ENCODE measurements at places on chromosomes 3 and 15.

GRCh38 chr3:107630779-107631178 lies 108.0 kb downstream of the BBX start:
- DNase-seq: no peak

DNA sequence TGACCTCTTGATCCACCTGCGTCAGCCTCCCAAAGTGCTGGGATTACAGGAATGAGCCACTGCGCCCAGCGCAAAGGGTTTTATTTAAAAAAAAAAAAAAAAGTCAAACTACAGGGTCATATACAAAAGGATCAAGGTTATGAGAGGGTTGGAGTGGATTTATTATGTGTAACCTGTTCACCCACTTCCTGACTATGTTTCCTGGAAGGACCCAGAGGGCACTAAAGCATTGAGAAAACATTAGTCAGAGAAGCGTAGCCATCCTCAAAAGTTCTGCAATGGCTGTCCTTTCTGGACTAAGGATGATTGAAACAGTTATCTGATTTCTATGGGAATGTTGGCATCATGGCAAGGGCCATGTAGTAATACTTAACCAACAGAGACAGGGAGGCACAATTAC lies 7.3 kb upstream of the SCAPER start:
- no peak for DNase-seq

DNA sequence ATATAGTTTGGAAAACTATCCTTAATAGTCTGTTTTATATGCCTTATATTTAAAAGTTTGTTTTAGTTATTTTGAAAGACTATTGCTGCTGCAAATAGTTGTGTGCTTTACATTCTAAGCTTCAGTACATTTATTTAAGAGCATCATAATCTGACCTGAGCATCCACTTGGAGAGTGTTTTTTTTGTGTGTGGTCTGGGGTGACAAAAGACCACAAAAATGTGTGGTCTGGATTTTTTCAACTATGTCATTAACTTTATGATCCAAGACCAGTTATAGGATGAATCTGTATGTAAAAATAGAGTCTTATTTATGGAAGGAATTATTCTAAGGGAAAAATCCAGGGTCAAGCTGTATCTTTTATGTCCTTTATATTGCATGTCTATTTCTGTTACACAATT lies 77.4 kb downstream of the SLTM start:
- no peak for DNase-seq

GRCh38 chr3:195873971-195874370 lies 34.4 kb downstream of the TNK2 start:
- DNase-seq: no peak

GRCh38 chr15:91376038-91376437 lies 276.0 kb downstream of the SV2B start:
- DNase-seq: no peak

- DNase-seq: no peak
These were observed 42.3 kb downstream of the FBXO22 start for GRCh38 chr15:75945953-75946352.

- DNase-seq: no peak
These were observed 7.7 kb downstream of the SRP14 start for GRCh38 chr15:40031300-40031699.

GRCh38 chr3:59978979-59979378 lies 929.2 kb upstream of the CFAP20DC start:
- no peak for DNase-seq

DNA sequence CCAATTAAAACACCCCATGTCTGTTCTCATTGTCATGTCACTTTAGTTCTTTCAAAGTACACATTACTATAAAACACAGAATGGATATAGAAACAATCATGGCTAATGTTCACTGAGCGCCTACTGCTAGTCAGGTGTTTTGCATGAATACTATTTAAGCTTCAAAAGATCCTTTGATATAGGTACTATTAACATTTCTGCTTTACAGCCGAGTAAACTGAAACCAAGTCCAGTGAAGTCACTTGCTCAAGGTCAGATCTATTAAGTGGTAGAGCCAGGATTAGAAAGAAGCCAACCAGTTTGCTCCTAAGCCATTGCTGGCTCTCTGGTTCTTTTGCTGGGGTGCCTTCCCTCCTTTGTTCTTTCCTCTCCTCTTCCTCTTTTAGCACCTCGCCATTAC lies 32.4 kb upstream of the NMNAT3 start:
- no peak for DNase-seq

DNA sequence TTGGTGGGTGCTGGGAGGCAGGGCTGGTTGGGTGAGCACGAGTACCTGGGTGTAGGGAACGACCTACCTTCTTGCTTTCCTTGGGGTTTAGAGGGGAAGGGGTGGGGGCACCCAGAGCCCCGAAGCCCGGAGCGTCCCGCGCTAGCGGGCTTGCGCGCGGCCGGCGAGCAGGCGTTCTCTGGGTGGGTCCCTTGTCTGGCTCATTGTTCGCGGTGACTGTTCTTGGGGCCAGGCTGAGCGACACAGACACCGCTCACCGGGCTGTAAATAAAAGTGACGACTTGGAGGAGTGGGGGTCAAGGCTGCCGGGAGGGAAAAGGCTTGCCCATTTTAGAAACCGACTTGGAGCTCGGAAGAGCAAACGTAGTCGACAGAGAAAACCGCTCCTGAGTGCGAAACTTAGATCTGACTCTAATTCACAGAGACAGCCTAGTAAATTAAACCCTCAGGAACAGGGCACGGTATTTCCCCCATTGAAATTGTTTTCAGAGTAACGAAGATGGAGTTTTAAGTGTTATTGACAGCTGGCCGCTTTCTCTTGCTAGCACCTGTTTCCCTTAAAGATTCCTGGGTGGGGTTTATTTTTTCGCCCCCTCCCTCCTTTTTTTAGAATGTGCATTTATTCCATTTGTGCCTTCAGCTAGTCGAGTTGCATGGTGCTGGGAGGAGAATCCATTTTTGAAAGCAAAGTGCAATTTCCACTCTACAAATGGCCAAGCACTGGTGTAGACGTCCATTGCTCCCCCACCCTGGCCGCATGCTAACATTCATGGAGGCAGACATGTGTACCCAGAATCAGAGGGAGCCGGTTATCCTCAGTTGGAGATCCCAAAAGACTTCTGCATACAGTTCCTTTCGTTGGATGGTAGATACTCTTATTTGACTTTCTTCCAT lies 532.1 kb upstream of the SEMA6D start:
- DNase-seq: no peak

- no peak for DNase-seq
These were observed 325.6 kb upstream of the TLE3 start for GRCh38 chr15:70423267-70423666.

DNA sequence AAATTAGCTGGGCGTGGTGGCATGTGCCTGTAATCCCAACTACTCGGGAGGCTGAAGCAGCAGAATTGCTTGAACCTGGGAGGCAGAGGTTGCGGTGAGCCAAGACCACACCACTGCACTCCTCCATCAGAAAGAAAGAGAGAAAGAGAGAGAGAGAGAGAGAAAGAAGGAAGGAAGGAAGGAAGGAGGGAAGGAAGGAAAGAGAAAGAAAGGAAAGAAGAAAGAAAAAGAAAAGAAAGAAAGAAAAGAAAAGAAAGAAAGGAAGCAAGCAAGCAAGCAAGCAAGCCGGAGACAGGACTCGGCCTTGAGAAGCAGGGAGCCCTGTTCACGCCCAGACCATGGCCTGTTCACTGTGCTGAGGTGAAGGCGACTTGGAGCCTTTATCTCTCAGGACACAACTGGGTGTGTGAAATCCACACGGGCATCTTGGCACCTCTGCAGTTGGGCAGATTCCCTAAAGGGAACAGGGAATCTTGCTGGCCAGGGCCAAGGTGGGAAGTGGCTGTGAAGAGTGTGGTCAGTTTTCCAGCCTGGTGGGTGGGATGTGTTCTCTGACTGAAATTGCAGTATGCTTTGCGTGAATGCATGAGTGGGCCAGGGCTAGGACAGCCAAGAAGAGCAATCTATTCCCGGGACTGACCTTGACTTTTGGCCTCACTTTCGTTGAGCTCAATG lies 90.3 kb downstream of the CORO2B start:
- DNase-seq: no peak

GRCh38 chr3:38992117-38992760 lies 59.5 kb downstream of the SCN11A start:
- no peak for DNase-seq

DNA sequence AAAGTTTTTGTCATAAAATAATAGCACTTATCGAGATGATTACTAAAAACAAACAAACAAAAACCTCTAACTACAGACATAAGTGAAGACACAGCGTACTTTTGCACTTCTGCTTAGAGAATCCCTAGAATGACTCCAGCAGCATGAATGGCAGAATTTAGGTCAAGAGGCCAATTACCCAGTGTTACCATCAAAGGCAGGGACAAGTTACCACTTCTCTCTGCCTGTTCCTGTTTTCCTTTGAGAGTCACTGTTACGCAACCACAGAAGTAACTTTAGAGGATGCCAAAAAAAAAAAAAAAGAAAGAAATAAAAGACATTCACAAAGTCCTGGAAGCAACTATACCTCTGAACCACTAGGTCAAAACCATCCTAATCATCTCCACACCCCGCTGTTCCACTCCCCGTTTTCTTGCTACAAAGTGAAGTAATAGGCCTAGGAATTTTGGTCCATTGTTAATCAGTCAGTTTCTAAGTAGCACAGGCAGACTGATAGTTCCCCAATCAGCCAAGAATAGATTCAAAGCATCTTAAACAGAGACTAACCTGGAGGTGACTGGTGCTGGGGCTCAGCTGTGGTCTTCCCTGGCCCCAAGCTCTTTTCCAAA lies 41.9 kb downstream of the FMN1 start:
- DNase-seq: no peak

- no peak for DNase-seq
These were observed 3.3 kb upstream of the RBSN start for GRCh38 chr3:15102256-15102655.

DNA sequence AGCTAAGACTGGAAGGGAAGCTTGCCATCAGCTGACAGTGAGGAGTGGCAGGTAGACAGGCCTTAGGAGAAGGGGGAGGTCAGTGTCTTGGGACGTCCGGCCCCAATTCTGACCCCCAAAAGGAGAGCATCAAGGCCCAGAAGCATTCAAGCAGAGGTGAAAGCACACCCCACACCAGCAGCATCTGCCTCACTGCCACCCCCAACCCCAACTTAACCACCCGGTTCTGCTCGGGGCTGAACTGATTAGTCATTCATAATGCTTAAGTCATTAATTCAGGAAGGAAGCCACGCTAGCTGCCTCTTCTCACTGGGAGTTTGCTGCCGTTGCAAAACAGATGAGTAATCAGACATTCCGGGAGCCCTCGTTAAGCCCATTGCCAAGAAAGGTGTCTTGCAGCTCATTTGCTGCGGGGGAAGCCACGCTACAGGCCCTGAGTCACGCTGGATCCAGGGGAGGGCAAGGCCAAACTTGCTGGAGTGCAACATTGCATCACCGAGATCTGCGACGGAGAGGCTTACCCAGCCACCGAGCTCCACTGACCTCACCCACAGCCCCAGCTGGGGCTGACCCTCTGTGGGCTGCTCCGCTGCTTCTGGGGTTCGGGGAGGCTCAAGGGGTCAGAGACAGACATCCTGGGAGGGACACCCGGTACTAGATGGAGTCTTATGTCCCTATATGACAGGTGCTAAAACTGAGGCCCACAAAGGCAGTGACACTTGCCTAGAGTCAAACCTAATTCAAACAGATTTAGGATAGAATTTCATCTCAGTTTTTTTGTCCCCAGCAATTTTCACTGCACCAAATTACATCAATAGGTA lies 46.4 kb upstream of the HES1 start:
- DNase-seq: no peak

GRCh38 chr15:64856429-64857145 lies 14.9 kb downstream of the PLEKHO2 start:
- DNase-seq: no peak

GRCh38 chr15:57962887-57963286 lies 102.6 kb downstream of the ALDH1A2 start:
- no peak for DNase-seq

GRCh38 chr3:120864541-120864940 lies 43.5 kb upstream of the STXBP5L start:
- DNase-seq: no peak

DNA sequence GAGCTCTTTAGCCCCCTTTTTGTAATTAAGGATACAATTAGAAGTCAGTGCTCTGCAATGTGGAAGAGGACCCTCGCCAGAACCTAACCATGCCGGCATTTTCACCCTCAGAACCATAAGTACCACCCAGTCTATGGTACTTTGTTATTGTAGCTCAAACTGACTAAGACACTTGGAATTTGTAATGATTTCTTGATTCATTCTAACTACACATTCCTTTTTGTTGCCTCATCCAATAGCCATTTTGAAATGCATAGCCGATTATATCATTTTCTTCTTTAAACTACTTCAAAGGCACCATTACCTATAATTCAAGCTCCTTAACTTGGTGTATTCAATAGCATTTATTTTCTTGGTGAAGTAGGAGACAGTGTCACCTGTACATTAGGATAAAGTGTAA lies 61.4 kb downstream of the GLB1 start:
- no peak for DNase-seq

DNA sequence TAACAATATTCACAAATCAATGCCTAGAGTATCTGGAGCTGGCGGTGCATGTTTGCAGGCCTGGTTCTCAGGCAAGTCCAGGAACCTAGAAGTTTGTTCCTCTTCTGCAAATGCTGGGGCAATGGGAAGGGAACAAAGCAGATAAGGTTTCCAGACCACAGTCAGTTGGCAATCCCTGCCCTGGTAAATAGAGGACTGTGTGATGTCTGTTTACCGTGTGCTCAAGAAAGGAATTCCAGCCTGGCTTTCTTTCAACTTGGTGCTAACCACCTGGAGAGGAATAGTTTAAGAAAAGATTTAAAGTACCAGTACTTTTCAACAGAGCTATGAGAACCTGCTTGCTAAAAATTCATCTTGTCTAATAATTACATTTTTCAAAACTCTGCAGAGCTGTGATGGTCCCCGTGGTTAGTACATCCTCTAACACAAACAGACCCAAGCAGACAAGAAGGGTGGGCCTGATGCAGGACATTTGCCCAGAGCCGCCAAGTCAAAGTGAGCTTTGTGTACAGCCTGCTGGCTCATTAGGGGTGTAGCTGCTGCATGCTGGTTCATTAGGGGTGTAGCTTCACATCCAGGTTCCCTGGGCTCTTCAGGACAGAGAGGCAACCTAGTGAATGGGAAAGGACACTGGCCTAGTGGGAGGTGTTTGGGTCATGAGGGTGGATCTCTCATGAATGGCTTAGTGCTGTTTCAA lies 220.5 kb downstream of the SQOR start:
- no peak for DNase-seq

GRCh38 chr15:27506752-27507151 lies 535.8 kb downstream of the GABRG3 start:
- DNase-seq: no peak

DNA sequence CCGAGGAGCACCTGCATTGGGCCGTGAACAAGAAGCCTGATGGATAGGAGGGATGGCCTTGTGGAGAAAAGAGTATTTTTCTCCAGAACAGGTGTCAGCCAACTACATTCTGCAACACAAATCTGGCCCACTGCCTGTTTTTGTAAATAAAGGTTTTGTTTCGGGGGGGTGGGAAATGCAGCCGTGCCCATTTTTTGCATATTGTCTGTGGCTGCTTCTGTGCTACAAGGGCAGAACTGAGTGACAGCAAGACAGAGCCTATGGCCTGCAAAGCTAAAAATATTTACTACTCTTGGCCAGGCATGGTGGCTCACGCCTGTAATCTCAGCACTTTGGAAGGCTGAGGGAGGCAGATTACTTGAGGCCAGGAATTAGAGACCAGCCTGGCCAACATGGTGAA lies 95.9 kb upstream of the AKAP13 start:
- DNase-seq: no peak

DNA sequence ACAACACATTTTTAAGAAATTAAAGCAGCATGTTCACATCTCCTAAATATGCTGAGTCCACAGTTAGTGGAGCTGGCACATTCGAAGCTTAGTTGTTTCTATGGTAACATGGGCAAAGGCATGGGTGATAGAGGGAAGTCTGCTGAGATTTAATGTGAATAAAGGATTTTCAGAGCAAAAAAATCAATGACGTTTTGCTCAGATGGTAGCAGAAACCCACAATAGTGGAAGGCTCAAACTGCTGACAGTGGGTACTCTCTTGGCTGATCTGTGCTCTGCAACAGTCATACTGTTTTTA lies 795.1 kb upstream of the ARPP21 start:
- no peak for DNase-seq
